ENCODE measurements at places on chromosomes 11 and 22. TPM values are rescaled to one million over a fixed set of nuclear protein-coding genes. Genes with fewer than 3 reads are reported as not detected.

DNA sequence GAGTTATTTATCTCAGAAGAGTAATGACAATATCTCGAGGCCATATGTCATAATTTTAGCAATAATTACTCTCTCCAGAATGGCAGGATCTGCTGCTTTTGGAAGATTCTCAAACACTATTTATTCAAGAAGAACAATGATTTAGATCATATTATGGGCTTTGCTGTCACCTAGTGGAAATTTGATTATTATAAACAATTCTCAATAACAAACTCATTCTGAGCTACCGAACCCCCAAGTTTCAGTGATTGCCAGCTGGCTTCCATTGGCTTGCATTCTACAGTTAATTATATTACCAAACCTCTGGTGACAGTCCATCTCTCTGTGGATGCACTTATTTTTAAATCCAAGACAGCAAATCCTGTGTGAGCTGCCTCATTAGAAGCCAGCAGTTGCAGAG is 27.9 kb upstream of the SLC36A4 start:
- peak; percentile 26 for DNase-seq

- DNase-seq, result no peak
Measured at GRCh38 chr11:73480677-73481076, 104.5 kb downstream of the RELT start.

GRCh38 chr11:46743043-46743442 is 24.0 kb downstream of the F2 start:
- no peak for DNase-seq

The AQP11 gene
- 1.1 TPM for total RNA-seq

The PLAAT5 gene
- not detected for total RNA-seq

The ANGPTL5 gene
- not detected for total RNA-seq

The CHST1 gene
- not detected for total RNA-seq

The CCDC81 gene
- 0.88 TPM for total RNA-seq

GRCh38 chr22:47552024-47552423 is 789.6 kb downstream of the TBC1D22A start:
- no peak for DNase-seq

DNA sequence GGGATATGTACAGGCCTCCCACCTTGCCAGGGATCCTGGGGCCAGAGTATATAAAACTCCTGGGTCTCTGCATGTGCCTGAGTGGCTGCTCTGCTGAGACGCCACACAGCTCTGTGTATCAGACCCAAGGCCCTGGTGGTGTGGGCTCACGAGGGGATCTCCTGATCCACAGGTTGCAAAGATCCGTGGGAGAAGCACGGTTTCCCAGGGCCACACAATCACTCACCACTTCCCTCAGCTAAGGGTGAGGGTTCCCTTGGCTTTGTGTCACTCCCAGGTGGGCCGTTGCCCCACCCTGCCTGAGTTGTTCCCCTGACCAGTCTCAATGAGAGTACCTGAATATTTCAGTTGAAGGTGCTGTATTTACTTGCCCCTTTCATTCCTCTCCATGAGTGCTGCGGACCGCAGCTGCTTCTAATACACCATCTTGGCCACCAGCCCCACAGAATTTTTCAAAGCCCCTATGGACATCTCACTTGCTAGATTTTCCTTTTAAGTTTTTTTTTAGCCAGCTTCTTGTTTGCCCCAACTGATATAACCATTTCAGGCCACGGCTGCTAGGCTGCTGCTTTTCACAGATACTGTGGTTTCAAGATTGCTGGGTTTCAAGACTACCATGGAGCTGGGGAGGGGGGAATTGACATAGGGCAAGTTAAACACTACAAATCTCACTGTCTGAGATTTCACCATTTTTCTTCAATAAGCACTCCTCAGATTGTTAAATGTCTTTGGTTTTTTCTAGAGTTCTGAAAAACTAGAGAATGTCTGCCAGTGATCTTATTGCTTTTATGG is 13.7 kb upstream of the DEPDC7 start:
- DNase-seq, result no peak

The HIRA gene
- 22.5 TPM for total RNA-seq

The ADM2 gene
- total RNA-seq, result 4.0 TPM

The SCGB1A1 gene
- total RNA-seq, result not detected

The WBP2NL gene
- total RNA-seq, result 5.7 TPM

DNA sequence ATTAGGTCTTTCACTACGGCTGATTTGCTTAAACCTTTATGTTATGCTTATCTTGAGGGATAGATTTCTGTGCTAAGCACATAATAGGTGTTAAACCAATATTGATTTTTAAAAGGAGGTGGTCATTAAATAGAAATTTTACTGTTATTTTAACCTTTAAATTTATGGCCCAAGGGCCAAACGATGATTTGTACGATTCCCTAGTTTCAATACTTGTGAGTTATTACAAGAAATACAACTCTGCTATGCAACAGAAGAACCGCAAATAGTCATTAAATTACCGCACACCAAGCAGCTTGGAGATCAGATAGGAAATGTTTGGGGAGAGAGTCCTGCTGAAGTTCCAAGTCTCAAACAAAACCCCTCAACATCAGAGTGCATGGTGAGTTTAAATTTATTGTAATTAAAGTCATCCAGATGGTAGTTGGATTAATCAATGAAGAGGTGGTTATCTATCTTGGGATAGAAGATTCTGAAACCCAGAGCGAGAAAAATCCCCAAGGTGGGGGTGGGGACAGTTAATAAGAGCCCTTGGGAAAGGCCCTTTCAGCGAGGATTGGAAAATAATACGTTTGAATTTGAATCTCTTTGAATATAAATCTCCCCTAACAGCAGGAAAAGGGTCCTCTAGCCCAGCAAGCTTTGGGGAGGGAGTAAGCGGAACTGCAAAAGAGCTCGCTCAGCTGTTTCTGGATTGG is 805 bp upstream of the QSER1 start:
- no peak for DNase-seq

DNA sequence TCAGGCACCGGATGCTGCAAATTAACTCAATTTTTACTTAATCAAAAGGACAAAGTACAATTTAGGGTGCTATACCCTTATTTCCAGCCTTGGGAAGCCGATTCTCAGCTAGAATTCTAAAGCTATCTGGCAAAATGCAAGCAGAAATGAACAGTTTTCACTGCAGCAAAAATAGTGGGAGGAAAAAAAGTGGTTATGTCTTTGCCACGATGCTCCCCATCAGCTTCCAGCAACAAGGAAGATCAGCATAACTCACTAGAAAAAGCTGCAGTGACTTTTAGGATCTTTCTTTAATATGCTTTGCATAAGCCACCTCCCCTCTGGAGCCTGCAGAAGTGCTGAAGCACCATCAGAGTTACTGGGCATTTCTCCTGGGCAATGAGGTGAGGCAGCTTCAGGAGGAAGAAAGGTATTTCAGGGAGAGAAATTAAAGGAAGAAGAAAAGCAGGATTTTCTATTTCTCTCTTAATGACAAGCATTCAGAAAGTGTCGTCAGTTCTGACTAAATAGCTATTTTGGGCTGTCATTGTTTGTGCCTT is 702.9 kb downstream of the DLG2 start:
- DNase-seq, result no peak

The FIBIN gene
- not detected for total RNA-seq

The PICALM gene
- 101 TPM for total RNA-seq

The FAM227A gene
- 0.35 TPM for total RNA-seq

The KRTAP5-1 gene
- total RNA-seq, result not detected

DNA sequence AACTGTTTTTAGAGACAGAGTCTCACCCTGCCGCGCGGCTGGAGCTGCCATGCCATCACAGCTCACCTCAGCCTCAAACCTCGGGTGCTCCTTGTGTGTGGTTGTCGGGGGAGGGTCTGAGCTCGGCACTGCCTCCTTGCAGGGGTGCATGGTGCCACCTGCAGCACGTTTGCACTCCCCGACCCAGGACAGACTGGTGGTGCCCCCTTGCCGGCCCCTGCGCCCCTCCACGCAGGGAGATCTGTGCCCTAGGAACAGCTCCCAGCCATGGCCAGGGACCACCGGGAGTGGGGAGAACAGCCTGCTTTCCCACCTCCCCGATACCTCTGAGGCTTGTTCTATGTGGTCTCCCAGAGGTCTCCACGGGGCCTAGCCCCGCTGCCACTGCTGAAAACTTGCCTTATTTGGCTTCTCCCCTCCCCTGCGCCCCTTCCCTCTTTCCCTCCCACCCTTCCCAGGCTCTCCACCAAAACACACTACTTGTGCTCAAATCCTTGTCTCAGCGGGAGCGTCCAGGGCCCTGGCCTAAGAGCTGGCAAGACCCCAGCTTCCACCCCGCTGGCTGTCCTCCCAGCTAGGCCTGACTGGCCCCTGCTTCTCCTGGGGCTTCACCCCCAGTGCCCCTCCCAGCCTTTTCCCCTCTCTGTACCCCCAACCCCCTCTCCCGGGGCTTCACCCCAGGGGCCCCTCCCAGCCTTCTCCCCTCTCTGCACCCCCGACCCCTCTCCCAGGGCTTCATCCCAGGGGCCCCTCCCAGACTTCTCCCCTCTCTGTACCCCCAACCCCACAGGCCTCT is 13.4 kb upstream of the TPCN2 start:
- no peak for DNase-seq

The CDC42EP2 gene
- 0.58 TPM for total RNA-seq

- no peak for DNase-seq
Measured at GRCh38 chr11:18288911-18289310, 22.8 kb downstream of the SAA1 start.

DNA sequence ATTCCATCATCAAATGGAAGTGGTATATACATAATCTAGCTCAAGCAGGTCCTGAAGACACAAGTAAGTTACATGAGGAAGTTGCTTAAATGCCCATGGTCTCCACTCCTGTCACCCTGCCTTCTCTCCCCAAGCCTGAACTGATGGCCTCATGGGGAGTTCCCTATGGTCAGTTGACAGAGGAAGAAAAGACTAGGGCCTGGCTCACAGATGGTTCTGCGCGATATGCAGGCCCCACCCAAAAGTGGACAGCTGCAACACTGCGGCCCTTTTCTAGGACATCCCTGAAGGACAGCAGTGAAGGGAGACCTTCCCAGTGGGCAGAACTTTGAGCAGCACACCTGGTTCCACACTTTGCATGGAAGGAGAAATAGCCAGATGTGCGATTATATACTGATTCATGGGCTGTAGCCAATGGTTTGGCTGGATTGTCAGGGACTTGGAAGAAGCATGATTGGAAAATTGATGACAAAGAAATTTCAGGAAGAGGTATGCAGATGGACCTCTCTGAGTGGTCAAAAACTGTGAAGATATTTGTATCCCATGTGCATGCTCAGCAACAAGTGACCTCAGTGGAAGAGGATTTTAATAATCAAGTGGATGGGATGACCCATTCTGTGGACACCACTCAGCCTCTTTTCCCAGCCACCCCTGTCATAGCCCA is 17.3 kb upstream of the CD82 start:
- DNase-seq, result no peak

DNA sequence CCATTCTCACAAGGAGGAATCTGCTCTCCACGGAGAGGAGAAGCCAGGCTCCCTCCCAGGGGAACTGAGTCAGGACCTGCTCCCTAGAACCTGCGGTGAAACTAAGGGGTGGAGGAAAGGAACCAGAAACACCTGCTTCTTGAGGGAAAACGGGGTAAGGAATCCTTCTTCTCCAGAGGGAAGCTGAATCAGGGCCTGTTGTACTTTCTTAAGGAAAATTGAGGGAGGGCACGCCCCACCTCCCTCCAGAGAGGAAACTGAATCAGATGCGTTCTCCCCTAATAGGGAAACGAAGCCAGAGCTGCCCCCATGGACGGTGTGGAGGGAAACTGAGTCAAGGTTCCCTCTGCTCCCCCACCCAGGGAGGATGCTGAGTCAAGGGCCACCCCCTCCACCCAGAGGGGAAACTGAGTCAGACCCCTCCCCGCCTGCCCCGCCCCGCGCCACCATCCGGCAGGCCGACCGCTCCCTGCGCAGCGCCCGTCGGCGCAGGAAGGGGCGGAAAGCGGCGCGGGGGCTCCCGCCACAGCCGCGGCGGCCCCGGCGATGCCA is 393 bp downstream of the RELA start:
- DNase-seq, result no peak

The SHISA8 gene
- total RNA-seq, result 0.58 TPM

The OR10A2 gene
- total RNA-seq, result not detected

- DNase-seq, result no peak
Measured at GRCh38 chr22:19395276-19395675, 36.3 kb downstream of the HIRA start.

DNA sequence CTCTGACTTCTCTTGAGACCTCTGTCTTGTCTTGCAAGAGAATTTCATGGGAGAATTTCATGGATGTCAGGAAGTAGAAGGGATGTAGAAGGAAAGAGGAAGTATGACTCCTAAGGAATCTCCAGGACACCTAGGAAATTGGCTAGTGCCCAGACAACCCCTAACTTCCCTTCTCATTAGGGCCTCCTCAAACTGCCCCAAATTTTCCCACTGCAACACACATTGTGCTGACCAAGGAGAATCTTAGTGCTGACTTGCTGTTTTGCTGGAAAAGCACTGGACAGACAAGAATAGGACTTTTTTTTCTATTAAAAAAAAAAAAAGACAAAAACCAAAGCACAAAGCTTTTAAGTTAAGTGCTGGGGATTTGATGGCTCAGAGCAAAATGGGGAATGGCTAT is 236.1 kb upstream of the CADM1 start:
- DNase-seq, result no peak

DNA sequence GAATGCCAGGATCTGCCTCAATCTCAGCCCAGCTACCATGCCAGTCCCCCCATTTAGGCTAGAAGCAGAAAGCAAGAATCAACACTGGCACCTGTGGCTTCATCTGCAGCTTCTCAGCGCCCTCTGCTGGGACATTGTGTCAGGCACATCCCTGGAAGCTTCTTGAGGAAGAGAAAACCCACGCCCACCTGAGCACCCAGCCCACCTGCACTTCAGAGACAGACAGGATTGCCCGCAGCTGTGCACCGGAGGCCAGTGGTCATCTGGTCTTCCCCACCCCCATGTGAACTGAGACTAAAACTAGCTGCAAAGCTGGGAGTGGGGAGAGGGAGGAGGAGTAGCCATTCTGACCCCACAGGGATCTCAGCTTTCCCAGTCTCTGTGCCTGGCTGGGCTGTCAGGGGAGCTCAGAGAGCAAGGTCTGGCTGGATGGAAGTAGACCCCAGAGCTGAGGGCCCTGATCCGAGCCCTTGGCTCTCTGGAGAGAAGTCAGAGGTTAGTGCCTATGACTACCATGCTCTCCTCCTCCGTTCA is 66.8 kb downstream of the FEZ1 start:
- DNase-seq, result peak; percentile 12

The OR51B5 gene
- total RNA-seq, result 0.48 TPM

- no peak for DNase-seq
Measured at GRCh38 chr11:118260353-118260752, 3.7 kb downstream of the MPZL2 start.

DNA sequence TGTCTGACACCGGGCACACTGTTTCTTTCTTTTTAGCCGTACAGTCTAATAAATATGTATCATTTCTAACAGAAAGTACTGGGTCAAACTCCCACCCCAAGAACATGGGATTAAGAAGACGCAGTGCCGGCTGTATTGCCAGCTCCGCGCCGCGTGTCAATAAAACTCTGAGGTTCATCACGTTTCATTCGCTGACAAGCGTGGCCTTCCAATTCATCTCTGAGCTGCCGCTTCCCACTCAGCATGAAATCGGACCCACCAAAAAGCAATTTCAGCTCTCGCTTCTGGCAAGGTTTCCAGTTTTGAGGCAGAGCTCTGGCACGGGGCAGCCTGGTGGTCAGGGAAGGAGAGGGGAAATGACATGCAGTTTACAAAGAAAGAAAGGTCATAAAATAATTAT is 819.8 kb downstream of the OPCML start:
- DNase-seq, result no peak

The UPK3A gene
- total RNA-seq, result not detected

Measured in naive thymus-derived CD4-positive, alpha-beta T cell (primary cell).